ENCODE measurements at places on chromosomes 7 and 10. TPM values are rescaled to one million over a fixed set of nuclear protein-coding genes. Genes with fewer than 3 reads are reported as not detected.
A peak's percentile ranks its signal among the peaks of the same experiment; 100 is the strongest.

PRKCQ gene
- total RNA-seq = 1.3 TPM

SORCS3 gene
- not detected for total RNA-seq

HBP1 gene
- total RNA-seq = 37.4 TPM

PLEKHS1 gene
- 6.1 TPM for total RNA-seq

DNA sequence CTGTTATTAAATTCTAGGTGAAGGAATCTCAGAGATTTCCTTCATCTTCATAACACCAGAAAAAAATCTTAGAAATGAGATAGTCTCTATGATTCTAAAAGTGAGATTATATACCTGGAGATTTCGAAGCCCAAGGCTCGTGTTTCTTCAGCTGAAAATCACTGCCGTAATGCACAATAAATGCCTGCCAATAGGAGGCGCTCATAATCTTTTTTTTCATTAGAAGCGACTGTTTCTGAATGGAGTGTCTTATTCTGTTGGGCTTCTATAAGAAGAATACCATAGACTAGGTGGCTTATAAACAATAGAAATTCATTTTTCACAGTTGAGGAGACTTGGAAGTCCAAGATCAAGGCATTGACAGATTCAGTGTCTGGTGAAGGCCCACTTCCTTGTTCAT is 294.7 kb downstream of the PRKG1 start:
- no peak overlapping the region for H3K4me3 ChIP-seq
- no peak for DNase-seq
- no peak overlapping the region for H3K27ac ChIP-seq
- no peaks in the 10 kb centered on the region for H3K36me3 ChIP-seq
- H3K27me3 ChIP-seq = no peaks in the 10 kb centered on the region

GRCh38 chr7:70577078-70577477 is 554.9 kb upstream of the GALNT17 start:
- no peak for DNase-seq
- H3K27me3 ChIP-seq = no peaks in the 10 kb centered on the region
- no peaks in the 10 kb centered on the region for H3K36me3 ChIP-seq
- no peak overlapping the region for H3K4me3 ChIP-seq
- H3K27ac ChIP-seq = no peak overlapping the region

DNA sequence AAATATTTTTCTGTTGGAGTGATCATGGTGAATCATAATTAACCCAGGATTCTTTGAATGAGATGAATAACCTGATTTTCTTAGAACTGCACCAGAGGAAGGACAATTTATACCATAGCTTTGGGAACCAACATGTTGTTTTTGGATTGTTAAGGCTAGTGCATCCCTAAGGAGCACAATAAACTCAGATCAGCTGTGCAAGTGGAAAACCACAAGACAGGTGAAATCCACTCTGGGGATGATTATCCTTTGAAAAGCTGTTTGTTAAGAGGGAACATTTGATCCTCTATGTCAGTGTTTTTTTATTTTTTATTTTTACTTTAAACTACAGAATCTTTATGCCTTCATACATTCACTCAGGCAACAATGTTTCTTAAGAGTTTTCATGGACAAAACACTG is 232.1 kb upstream of the PCLO start:
- H3K36me3 ChIP-seq = no peaks in the 10 kb centered on the region
- H3K4me3 ChIP-seq = no peak overlapping the region
- peaks cover 3% of the 10 kb centered on the region for H3K4me1 ChIP-seq

- no peak overlapping the region for H3K4me3 ChIP-seq
- no peak overlapping the region for H3K27ac ChIP-seq
- H3K27me3 ChIP-seq = peaks cover 10% of the 10 kb centered on the region
- peak; percentile 45 for DNase-seq
Observed at GRCh38 chr7:128911423-128912031, 1.0 kb upstream of the KCP start.

GRCh38 chr7:133481676-133482075 is 228.8 kb downstream of the EXOC4 start:
- no peaks in the 10 kb centered on the region for H3K36me3 ChIP-seq
- H3K27me3 ChIP-seq = no peaks in the 10 kb centered on the region
- no peak overlapping the region for H3K27ac ChIP-seq
- no peaks in the 10 kb centered on the region for H3K4me1 ChIP-seq

DNA sequence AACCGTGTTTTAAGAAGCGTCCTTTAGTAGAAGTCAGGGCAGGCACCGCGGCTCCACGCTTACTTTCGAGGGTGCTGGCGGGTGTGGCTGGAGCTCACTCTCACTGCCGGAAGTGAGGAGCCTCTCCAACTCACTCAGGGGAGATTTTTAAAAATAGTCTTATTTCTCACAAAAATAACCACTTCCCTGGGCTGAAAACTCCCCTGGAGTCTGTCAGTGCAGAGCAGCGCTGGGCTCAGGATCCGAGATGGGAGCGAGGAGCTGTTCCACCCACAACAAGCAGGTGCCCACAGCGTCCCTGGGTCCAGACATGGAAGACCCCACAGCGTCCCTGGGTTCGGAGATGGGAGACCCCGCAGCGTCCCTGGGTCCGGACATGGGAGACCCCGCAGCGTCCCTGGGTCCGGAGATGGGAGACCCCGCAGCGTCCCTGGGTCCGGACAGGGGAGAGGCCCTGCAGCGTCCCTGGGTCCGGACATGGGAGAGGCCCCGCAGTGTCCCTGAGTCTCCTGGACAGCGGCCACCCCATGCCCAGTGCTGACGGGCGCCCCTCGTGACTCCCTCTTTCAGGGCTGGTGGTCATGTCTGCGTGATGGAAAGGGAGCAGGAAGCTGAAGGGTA is 51.2 kb downstream of the VIPR2 start:
- H3K4me1 ChIP-seq = peaks cover 18% of the 10 kb centered on the region
- H3K4me3 ChIP-seq = no peak overlapping the region
- no peaks in the 10 kb centered on the region for H3K27me3 ChIP-seq
- DNase-seq = no peak

DNA sequence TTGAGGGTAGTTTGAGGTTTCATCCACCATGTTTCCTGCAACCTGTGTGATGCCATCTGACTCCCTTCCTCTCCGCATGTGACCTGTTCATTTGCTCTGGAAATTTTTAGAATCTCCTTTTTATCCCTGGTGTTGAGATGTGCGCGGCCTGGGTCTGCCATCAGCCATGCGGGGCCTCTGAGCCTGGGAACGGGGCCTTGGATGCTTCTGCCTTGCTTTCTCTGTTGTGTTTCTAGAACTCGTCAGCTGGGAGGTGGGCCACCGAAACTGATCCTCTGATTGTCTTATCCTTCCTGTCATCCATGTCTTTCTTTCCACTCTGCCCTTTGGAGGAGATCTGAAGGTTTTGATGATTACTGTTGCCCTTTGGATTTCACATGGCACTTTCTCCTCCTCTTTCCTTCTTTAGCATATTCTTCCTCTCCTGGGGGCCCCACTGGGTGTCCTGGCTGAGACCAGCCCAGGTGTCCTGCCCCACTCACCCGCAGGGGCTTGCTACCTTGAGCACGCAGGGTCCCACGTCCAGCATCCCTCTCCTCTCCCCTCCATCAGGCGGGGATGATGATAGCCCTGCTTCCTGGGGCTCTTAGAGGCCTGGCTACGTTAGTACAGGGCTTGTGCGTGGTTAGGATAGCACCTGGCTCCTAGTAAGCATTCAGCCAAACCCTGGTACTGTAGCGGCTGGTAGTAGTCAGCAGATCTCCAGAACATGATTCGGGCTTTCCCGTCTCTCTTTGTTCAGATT is 29.9 kb downstream of the PPP2R2D start:
- no peaks in the 10 kb centered on the region for H3K4me1 ChIP-seq
- no peaks in the 10 kb centered on the region for H3K27me3 ChIP-seq
- no peak overlapping the region for H3K4me3 ChIP-seq
- no peaks in the 10 kb centered on the region for H3K36me3 ChIP-seq

DNA sequence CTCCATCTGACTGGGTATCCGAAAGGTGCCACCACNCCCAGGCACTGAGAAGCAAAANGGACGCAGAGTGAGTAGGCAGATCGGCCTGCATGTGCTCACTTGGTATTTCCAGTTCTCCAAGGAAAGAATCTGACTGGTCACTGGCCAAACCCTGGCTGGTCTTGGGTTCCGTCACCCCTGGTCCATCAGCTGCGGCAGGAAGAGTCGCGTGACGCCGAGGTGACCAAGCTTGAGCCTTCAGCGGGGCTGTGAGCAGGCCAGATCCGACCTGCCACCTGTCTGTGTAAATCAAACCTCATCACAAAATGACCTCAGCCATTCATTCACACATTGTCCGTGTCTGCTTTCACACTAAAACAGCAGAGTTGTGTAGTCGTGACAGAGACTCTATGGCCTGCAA is 28.8 kb upstream of the CHST15 start:
- H3K27me3 ChIP-seq = no peaks in the 10 kb centered on the region
- no peak overlapping the region for H3K4me3 ChIP-seq
- DNase-seq = peak; percentile 74
- no peaks in the 10 kb centered on the region for H3K36me3 ChIP-seq
- peak overlapping the region; percentile 25 for H3K27ac ChIP-seq

DNA sequence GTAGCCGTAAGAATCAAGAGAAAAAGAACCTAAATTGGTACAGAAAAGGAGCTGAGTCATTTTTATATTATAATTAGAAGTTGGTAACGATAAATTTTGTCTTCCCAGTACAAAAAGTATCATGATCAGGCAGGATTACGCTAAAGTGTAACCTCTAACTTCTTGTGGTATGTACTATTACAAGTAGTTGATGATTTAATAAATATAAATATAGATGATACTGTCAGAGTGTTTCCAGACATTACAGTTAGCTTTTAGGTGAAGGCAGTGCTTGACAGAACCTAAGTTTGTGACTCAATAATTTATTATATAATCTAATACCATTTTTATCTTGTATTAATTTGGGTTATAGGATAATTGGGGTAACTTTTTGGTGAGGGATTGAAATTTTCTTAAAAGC is 53.4 kb downstream of the ZEB1 start:
- no peaks in the 10 kb centered on the region for H3K4me1 ChIP-seq
- peaks cover 9% of the 10 kb centered on the region for H3K36me3 ChIP-seq
- H3K4me3 ChIP-seq = no peak overlapping the region
- DNase-seq = no peak

GRCh38 chr7:111955616-111956015 is 250.6 kb downstream of the DOCK4 start:
- H3K4me1 ChIP-seq = peaks cover 7% of the 10 kb centered on the region
- H3K4me3 ChIP-seq = no peak overlapping the region
- no peak for DNase-seq
- no peaks in the 10 kb centered on the region for H3K36me3 ChIP-seq
